ENCODE measurements at places on chromosomes 13 and 19.

DNA sequence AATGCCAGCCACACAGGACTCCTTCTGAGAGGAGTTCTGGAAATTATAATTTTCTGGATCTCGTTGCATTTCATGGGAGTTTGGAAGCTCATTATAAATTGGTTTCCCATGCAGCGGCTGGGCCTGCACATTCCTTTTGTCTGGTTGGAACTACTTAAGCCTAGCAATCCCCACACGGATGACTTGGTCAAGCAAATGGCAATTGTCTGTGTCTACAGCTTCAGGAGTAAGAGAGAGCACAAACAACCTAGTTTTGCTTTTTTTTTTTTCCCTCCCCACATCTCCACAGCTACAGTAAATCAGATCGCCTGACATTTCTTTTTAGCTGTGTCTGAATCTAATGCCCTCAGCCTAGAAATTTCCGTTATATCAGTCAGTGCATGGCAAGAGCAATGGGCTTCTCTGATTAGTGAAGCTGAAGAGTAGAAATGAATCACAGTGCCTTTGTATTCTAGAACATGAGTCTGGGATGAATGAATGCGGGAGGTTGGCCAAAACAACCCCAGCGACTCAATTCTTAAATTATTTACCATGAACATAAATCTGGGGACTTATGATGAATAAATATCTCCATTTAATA lies 15.1 kb downstream of the PCDH8 start:
- DNase-seq: no peak

DNA sequence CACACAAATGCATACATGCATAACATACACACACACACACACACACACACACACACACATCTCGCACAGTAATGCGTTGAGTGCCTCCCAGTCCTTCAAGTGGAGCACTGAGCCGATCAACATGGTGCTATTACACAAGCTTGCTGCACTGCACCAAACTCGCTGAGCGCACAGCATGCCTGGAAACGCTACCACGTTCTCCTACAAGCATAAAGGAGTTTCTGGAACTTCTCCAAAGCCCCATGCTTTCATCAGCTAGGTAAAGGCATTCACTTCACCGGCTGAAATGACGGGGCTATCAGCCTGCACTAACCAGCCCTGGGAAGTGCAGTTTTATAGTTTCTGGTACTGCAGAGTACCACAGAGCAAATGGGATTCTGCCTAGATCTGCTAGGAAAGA lies 92.7 kb downstream of the FGF14 start:
- no peak for DNase-seq

GRCh38 chr19:31611046-31611877 lies 262.0 kb upstream of the TSHZ3 start:
- no peak for DNase-seq

GRCh38 chr13:26628706-26629105 lies 71.2 kb downstream of the WASF3 start:
- no peak for DNase-seq

DNA sequence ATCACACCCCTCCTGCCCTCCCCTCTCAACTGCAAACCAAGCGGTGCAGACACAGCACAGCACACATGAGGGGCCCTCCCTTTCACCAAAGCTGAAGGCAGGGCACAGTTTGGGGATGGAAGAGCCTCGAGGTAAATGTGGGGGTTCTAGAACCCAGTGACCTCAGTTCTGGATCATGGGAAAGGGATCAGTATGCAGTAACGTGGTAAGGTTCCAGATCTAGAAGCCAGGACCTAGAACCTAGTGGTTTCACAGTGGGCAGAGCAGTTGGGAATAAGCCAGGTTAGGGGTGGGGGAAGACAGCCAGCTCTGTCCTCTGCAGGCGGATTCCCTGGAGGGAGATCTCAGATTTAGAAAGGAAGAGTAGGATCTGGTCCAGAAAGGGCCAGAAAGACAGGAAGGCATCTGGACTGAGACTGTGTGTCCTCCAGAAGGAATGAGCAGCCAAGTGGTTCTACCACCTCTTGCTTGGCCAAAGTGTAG lies 3.1 kb downstream of the FTL start:
- DNase-seq: no peak

- no peak for DNase-seq
These were observed 545.4 kb upstream of the GPC6 start for GRCh38 chr13:92681239-92681638.

DNA sequence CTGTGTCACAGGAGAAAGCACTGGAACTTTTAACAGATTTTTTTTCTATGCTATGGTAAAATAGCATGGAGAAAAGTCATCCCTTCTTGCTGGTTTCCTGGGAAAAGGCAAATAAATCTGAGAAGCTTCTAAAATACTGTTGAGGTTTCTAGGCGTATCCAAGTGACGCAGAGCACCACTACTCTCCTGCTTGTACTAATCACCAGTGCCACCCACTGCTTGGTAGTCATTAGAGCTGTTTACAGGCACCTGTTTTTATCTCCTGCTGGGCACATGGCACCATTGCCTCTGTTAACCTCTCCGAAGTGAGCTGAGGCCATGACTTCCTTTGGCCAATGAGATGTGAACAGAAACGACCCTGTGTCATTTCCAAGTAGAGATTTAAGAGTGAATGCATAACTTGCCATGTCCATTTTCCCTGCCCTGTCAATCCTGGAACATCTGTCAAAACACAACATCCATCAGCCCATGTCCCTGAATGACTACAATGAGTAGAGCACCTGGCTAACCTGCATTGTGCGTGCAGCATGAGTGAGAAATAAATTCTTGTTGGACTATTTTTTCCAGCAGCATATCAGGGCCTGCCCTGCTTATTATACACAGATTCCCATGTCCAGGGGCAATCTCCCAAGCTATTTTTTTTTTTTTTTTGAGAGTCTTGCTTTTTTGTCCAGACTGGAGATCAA lies 17.3 kb upstream of the OXGR1 start:
- DNase-seq: no peak

GRCh38 chr13:31046711-31047279 lies 114.3 kb downstream of the TEX26 start:
- no peak for DNase-seq
